ENCODE measurements at places on chromosomes 16 and 17.

GRCh38 chr17:73549841-73550430 lies 94.3 kb downstream of the SDK2 start:
- no peak for DNase-seq

GRCh38 chr16:73432850-73433730 lies 385.2 kb upstream of the ZFHX3 start:
- no peak for DNase-seq

GRCh38 chr17:66423056-66423955 lies 120.9 kb downstream of the PRKCA start:
- DNase-seq: no peak

DNA sequence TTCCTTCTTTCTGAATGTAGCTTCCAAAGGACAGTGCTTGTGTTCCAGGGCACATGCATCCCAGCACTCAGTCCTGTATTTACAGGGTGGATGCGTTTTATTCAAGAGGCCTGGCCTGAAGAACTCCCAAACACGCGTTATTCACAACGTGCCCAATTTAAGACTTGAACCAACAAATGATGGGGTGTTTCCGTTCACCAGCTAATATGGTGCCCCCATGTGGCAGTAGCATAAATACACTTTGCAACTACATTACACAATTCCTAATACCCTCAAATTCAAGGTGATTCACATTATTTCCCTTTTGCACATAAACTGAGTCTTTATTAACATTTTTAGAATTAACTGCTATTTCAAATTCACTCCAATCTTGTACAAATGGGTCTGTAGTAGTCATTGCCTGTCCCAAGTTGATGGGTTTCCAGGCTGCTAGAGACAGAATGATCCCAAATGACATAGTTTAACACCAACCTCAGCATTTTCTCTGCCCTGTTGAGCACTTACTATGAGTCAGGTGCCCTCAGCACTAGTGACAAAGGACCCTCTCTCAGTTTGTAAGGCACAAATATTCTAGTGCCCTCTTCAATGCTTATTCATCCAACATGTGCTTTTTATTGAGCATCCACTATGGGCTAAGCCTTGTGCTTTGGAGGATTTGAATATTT lies 26.9 kb downstream of the HSD17B2 start:
- no peak for DNase-seq

DNA sequence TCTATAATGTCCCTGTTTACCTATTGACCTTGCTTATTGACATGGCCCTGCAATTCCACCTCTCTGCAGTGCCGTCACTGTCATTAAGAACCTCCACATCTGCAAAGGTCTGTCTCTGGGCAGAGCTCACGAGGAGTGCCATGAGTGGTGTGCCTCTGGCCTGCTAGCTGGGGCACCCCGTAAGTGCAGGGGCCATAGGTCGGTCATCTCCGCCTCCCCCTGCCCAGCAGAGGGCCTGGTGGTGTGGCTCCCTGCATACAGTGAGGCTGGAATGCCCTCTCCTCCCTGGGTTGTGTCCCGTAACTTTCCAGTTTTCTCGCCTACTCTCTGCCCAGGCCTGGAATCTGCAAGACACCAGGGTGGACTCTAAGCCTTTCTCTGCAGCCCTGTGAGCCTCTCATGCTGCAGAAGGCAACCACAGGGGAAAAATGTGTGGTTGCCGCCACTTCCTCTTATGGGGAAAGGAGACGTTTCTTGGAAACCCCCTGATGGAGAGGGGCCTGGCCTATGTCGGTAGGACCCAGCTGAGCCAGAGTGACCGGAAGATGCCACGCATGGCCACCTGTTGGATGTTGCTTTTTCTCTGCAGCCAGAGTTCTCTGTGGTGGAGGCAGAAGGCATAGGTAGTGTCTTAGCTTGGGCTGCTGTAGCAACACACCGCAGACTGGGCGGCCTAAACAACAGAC lies 2.7 kb upstream of the SNX20 start:
- DNase-seq: no peak

- peak; percentile 47 for DNase-seq
Observed at GRCh38 chr16:75860326-75861053, 134.2 kb upstream of the CPHXL start.

DNA sequence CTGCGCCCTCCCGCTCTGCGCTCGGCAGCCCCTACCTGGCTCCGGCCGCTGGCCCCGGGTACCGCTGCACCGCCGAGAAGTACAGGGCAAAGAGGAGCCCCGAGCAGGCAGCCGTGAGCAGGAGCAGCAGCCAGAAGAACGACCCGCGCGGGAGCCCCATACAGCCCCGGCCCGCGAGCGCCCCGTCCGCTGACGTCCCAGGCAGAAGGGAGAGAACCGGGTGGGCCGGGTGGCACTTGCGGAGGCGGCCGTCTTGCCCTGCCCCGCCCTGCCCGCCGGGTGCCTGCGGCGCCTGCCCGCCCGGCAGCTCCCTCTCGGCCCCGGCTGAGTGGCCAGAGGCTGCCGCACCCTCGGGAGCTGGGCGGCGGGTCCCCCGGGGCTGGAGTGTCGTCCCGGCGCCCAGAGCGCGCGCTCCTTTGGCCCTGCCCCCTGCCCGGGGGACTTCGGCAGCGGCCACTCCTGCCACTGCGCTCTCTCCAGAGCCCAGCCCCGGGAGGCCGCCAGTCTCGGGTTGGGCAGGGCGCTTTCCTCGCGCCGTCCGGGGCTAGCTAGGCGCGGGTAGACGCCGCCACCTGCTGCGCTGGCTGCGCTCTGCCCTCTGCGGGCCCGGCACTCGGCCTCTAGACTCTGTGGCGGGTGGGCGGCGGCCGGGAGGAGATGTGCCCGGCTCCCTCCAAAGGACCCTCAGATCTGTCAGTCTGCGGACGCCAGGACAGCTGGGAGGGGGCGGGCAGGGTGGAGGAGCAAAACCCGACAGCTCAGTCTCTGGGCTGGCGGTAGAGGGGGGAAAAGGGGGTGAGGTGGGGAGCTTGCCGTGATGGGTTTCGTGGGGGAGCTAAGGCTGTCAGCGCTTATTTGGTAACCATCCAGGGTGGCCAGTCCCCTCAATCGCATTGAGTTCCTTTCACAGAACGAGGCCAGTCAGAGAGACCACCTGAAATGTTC lies at the start of gene ST6GALNAC2:
Gene ST6GALNAC2 (minus strand): TSS at position 212 of the 945 bp plus-strand sequence. CDS start 52 bp downstream, at position 160.
- no peak for DNase-seq

GRCh38 chr17:77924757-77925336 lies 33.7 kb upstream of the TNRC6C start:
- no peak for DNase-seq

- no peak for DNase-seq
Observed at GRCh38 chr17:38584350-38584925, 21.3 kb downstream of the SRCIN1 start.

- no peak for DNase-seq
Observed at GRCh38 chr17:47990962-47991731, 20.2 kb downstream of the CDK5RAP3 start.

GRCh38 chr16:70258065-70258464 lies 6.3 kb upstream of the EXOSC6 start:
- DNase-seq: no peak

DNA sequence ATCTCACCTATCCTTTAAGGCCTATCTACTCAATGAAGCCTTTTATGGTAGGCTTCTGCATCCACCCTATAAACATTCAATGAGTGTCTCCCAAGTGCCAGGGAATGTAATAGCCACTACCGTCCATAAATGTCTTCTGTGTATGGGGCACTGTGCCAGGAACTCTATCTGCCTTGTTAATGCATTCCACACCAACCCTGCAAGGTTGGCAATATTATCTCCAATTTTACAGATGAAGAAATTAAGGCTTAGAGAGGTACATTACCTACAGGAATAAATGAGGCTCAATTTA lies 20.0 kb downstream of the MAP3K14 start:
- no peak for DNase-seq

- no peak for DNase-seq
Observed at GRCh38 chr16:831571-832413, 31.3 kb upstream of the GNG13 start.

- no peak for DNase-seq
Observed at GRCh38 chr17:7260651-7261378, 1.5 kb downstream of the CLDN7 start.

GRCh38 chr16:26645614-26646013 lies 421.1 kb upstream of the C16orf82 start:
- no peak for DNase-seq

DNA sequence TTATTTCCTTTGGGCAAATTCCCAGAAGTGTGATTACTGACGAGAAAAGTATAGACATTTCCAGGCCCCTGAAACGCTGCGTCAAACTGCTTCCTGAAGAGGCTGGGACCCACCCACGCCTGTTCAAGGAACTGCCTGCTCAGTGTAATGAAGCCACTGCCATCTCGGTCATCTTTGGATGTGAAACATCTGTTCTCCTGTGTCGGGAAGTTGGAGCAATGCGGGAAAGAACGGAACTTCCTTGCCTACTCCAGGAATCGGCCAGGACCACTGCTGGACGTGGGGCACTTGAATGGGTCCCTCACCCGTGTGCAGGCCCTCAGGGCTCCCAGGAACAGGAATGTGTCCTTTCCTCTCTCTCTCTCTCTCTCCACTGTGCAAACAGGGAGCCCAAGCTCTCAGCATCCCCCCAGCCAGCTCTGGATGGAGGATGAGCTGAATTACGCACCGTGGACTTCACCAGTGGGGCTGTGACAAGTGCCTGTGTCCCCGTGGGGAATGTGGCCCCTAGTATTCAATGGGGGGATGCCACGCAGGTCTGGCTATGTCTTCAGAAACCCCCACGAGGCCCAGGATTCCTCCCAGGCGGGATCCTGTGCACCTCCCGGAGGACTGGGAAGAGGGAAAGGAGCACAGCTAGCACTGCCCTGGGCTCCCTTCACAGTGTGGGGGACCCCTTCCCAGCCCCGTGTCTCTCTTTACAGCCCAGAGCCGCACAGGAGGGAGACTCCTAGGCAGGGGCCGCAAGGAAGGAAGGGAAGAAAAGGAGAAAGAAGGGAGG lies 18.3 kb upstream of the LITAF start:
- no peak for DNase-seq

DNA sequence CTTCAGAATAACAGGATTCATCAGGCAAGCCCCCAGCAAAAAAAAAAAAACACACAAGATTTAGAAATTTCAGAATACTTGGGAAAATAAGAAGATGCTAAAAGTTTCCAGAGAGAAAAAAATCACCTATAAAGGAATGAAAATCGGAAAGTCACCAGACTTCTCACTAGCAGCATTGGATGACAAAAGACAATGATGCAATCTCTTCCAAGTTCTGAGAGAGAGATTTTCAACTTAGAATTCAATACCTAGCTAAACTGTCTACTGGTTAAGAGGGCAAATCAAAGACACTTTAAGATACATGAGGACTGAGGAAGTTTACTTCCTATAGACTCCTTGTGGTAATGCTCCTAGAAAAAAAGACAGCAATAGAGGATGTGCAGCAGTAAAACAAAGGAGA lies 23.9 kb upstream of the TNS4 start:
- no peak for DNase-seq

DNA sequence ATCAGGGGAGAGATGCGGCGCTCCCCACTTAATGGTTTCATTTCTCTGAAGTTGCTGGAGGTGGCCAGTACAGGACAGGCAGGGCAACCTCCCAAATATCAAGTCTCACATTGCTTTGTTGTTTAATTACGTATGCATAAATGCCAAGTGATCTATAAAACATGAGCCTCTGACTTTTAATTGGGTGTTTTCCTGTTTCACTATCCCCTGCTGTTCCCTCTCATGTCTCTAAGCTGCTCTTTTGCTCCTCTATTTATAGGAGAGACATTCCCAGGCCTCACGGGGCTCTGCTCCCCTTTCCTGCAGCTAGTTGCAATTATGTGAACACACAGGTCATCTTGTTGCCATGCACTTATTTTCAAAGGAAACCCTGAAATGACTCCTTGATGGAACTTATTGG lies 1173.5 kb upstream of the GOT2 start:
- DNase-seq: no peak

GRCh38 chr16:63890081-63890480 lies 1231.8 kb downstream of the CDH11 start:
- no peak for DNase-seq

GRCh38 chr16:31250782-31251384 lies 8.9 kb upstream of the ITGAM start:
- DNase-seq: no peak

Measured in NCI-H1417 treated with DMSO at 0.1 percent for 48 hours (cell line).